Cardiac muscle cell (in vitro differentiated cells and primary cell): ENCODE measurements at places on chromosomes 2 and 18. TPM values are rescaled to one million over a fixed set of nuclear protein-coding genes. Genes with fewer than 3 reads are reported as not detected.

The ANKRD62 gene
- total RNA-seq = not detected in 2 replicates

The SERPINB13 gene
- not detected in 2 replicates for total RNA-seq

The CAPN14 gene
- 0.21 and 0.39 TPM in 2 replicates for total RNA-seq

The NAGK gene
- 49.3 and 57.4 TPM in 2 replicates for total RNA-seq

The SLC16A14 gene
- 1.7 and 7.5 TPM in 2 replicates for total RNA-seq

The KCNJ13 gene
- not detected in 2 replicates for total RNA-seq

The PRKAG3 gene
- total RNA-seq = not detected in 2 replicates

The CXCR1 gene
- not detected in 2 replicates for total RNA-seq

The RAB31 gene
- 7.8 and 8.7 TPM in 2 replicates for total RNA-seq

The RSAD2 gene
- 0.12 and 0.28 TPM in 2 replicates for total RNA-seq

The RESP18 gene
- not detected in 2 replicates for total RNA-seq

GRCh38 chr18:55249550-55249949 is 290.3 kb upstream of the CCDC68 start:
- peaks cover 7% of the 10 kb centered on the region for H3K4me1 ChIP-seq
- H3K27me3 ChIP-seq = no peaks in the 10 kb centered on the region
- DNase-seq = no peak
- H3K27ac ChIP-seq = no peak overlapping the region
- peaks cover 9% of the 10 kb centered on the region for H3K36me3 ChIP-seq

GRCh38 chr2:61499060-61499459 is 28.2 kb upstream of the USP34 start:
- DNase-seq = no peak
- H3K27me3 ChIP-seq = no peaks in the 10 kb centered on the region
- H3K36me3 ChIP-seq = peaks cover 82% of the 10 kb centered on the region
- H3K4me3 ChIP-seq = no peak overlapping the region
- no peak overlapping the region for H3K27ac ChIP-seq

DNA sequence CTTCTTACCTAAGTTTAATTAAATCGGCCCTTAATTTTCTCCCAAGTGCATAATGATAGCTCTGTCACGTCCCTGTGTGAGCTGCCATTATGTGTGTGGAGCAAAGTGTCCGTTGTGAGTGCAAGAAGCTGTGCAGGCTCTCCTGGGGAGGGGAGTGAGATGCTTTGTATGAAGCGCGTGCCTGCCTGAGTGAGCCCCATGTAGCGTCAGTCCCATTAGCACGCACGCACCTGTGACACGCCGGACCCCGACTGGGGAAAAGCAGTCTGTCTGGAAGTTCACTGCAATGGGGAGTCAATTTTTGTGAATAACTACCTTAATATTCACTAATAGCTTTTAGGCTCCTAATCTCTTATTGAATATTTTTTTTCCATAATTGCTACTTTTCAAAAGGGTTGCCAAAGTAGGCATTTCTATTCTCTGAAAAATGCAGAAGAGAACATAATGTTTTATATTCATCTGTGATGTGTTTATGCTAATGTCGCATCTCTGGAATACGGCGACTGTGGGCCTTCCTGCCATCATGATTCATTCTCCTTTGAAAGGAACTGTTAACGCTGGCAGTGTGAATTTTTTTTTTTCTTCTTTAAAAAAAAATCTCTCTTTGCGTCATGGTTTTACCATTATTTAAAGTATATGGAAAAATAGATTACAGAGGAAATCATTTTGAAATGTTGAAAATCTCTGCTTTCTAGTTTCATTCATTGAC is 157.7 kb downstream of the COL4A4 start:
- no peak overlapping the region for H3K4me3 ChIP-seq
- no peak overlapping the region for H3K27ac ChIP-seq
- H3K36me3 ChIP-seq = no peaks in the 10 kb centered on the region

DNA sequence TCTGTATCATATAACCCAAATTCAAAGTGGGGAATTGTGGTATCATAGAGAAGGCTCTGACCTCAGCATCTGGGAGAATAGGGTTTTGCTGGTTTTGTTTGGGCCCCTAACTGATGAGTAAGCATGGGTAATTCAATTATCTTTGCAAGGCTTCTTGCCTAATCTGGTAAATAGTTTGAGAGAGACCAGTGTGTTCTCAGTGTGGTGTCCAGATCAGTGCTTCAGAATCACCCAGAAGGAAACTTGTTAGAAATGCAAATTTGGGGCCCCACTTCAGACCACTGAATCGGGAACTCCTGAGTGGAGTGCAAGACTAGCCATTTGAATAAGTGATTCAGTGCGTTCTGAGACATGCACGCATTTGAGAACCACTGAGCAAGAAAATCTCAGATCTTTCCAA is 282.7 kb downstream of the EPHA4 start:
- no peaks in the 10 kb centered on the region for H3K27me3 ChIP-seq
- H3K36me3 ChIP-seq = no peaks in the 10 kb centered on the region
- H3K4me3 ChIP-seq = no peak overlapping the region

DNA sequence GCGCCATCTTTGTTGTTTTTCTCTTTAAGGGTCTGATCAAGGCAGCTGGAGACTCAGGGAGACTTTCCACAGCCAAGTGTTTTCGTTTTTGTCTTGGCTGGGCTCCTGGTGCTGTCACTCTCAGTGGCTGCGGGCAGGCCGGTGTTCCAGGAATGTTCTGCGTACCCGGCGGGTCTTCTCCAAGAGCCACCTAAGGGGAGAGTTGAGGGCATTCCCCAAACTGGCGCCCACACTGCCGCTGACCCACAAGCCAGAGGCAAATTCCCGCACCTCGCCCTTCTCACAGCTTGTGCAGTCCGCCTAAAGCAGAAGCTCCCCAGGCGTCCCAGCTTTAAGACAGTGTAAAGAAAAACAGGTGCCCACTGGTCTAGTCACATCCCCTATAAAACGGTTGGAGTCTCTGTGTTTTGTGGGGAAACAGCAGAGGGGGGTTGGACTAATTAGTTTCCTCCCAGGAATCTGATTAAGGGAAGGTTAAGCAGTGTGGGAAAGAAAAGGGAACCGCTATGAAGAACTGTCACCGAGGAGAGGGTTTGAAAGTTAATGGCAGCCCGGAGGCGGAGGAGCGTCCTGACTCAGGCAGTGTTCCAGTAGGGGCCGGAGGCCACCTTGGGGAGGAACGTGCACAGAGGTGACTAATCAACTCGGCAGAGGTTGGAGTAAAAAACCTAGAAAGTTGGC is 224.5 kb downstream of the SLC4A3 start:
- no peaks in the 10 kb centered on the region for H3K4me1 ChIP-seq
- peak; percentile 19 for DNase-seq
- H3K27ac ChIP-seq = no peak overlapping the region
- no peaks in the 10 kb centered on the region for H3K36me3 ChIP-seq
- no peaks in the 10 kb centered on the region for H3K27me3 ChIP-seq

- no peak overlapping the region for H3K4me3 ChIP-seq
- no peaks in the 10 kb centered on the region for H3K36me3 ChIP-seq
- no peak overlapping the region for H3K27ac ChIP-seq
- no peak for DNase-seq
- H3K27me3 ChIP-seq = no peaks in the 10 kb centered on the region
Measured at GRCh38 chr18:21099442-21099841, 12.2 kb downstream of the ROCK1 start.

DNA sequence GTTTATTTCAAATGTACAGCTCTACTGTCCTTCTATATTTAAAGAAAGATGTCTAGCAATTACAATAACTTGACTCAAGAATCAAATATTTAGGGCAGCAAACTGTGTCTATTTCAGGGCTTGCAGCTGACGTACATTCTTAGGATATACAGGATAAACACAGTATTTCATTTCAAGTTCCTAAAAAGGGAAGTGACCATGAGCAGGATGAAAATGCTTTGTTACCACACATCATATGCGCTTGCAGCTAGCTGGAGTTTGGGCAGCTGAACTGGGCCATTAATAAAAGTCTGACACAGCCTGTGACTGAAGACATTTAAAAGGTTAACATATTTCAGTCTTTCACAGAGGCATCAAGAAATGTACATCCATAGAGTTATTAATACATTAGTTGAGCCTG is 264.6 kb upstream of the TRIB2 start:
- no peaks in the 10 kb centered on the region for H3K36me3 ChIP-seq
- H3K27ac ChIP-seq = peak overlapping the region; percentile 41
- no peak overlapping the region for H3K4me3 ChIP-seq

GRCh38 chr2:124034265-124034664 is 9.2 kb downstream of the CNTNAP5 start:
- DNase-seq = no peak
- no peaks in the 10 kb centered on the region for H3K4me1 ChIP-seq
- no peaks in the 10 kb centered on the region for H3K27me3 ChIP-seq

DNA sequence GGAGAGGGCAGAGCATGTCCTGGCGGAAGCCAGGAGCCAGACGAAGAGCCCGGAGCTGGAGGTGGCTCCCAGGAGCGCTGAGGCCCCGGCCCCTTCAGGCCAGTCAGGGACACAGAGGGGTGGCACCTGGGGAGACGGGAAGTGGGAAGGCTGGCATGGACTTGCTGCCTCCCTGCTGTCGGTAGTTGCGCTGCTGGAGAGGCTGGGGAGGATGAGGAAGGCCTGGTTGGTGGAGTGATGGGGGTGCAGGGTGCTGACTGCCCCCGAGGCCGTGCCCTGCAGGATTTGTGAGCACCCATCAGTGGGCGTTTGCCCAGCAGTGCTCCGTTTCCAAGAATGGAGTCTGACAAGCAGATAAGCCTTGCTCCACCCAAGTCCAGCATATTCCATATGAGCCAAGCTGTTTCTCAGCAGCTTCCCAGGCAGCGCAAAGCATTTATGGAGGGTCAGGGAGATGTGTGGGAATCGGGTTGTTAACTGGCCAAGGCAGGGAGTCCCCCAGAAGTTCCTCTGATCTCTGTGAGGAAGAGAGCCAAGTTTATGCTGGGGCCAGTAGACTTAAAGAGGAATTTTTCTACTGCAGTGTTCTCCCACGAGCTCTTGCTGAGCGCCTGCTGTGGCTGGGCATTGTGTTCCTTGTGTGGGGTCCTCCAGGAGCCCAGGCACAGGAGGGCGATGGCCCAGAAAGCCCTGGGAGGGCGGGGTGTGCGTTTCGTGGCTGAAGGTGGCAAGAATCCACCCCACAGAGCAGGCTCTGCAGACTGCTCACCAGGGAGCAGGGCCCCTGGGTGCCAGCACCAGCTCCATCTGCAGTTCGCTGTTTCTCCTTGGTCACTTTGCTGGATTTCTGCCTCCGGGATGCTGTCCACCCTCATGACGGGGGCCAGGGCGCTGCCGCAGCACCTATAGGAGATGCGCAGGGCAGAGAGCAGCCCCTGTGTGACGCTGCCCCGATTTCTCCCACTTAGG is 250.2 kb downstream of the ALPK2 start:
- H3K27ac ChIP-seq = no peak overlapping the region
- H3K4me1 ChIP-seq = no peaks in the 10 kb centered on the region
- H3K27me3 ChIP-seq = no peaks in the 10 kb centered on the region
- H3K4me3 ChIP-seq = no peak overlapping the region
- no peaks in the 10 kb centered on the region for H3K36me3 ChIP-seq
- no peak for DNase-seq

- H3K27me3 ChIP-seq = no peaks in the 10 kb centered on the region
- peak; percentile 11 for DNase-seq
- H3K36me3 ChIP-seq = no peaks in the 10 kb centered on the region
- H3K27ac ChIP-seq = no peak overlapping the region
- H3K4me3 ChIP-seq = no peak overlapping the region
Measured at GRCh38 chr2:105082107-105082506, 44.2 kb downstream of the MRPS9 start.

- no peaks in the 10 kb centered on the region for H3K4me1 ChIP-seq
- no peak overlapping the region for H3K4me3 ChIP-seq
- no peaks in the 10 kb centered on the region for H3K27me3 ChIP-seq
- DNase-seq = no peak
Measured at GRCh38 chr2:188893972-188894371, 80.2 kb upstream of the COL3A1 start.

DNA sequence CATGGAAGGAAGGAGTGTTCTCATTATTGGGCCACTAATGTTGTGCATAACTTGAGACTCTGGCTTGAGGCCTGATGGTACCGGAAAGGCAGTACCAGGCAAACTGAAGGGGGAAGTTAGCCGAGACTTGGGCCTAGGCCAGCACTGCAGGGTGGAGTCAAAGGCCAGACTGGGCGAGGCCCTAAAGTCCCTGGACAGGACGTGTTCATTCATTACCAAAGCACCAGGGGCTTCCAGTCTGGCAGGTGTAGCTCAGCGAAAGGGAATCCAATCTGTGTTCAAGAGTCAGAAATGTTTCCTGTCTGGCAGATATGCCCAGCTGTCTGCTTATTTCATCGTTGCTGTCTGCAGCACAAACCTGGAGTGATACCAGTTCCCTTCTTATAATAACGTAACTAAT is 4.7 kb upstream of the ITSN2 start:
- no peaks in the 10 kb centered on the region for H3K36me3 ChIP-seq
- peaks cover 5% of the 10 kb centered on the region for H3K4me1 ChIP-seq
- H3K27ac ChIP-seq = no peak overlapping the region
- DNase-seq = no peak
- H3K4me3 ChIP-seq = no peak overlapping the region

GRCh38 chr2:97911922-97912575 is 83.7 kb downstream of the TMEM131 start:
- H3K4me3 ChIP-seq = no peak overlapping the region
- DNase-seq = peak; percentile 3
- H3K36me3 ChIP-seq = no peaks in the 10 kb centered on the region
- H3K4me1 ChIP-seq = peaks cover 17% of the 10 kb centered on the region

- H3K27ac ChIP-seq = no peak overlapping the region
- no peaks in the 10 kb centered on the region for H3K36me3 ChIP-seq
- DNase-seq = no peak
Measured at GRCh38 chr18:27824275-27824674, 352.7 kb downstream of the CDH2 start.

GRCh38 chr18:51169731-51170130 is 27.8 kb downstream of the MEX3C start:
- H3K4me3 ChIP-seq = no peak overlapping the region
- no peaks in the 10 kb centered on the region for H3K4me1 ChIP-seq
- H3K36me3 ChIP-seq = no peaks in the 10 kb centered on the region

DNA sequence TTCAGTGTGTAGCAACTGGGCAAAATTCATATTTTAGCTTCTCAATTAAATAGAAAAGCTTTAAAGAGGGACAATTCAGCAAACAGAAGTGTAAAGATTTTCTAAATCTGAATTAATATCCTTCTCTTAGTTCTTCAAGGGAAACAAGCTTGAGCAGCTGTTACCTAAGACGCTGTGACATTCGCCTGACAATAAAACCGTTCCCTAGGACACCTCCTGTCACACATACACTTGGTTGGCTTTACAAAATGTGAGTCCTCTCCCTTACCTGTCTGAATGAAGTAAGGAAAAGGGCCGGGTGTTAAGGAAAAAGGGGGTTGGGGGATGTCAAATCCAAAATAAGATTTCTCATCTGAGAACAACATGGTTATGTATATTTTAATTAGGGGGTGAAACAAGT is 2.1 kb downstream of the SERTAD2 start:
- H3K27ac ChIP-seq = peak overlapping the region; percentile 88
- H3K4me1 ChIP-seq = peaks cover 66% of the 10 kb centered on the region
- DNase-seq = no peak
- H3K36me3 ChIP-seq = no peaks in the 10 kb centered on the region
- peak overlapping the region; percentile 90 for H3K4me3 ChIP-seq

- no peaks in the 10 kb centered on the region for H3K4me1 ChIP-seq
- no peaks in the 10 kb centered on the region for H3K36me3 ChIP-seq
- no peak for DNase-seq
- H3K4me3 ChIP-seq = no peak overlapping the region
- H3K27me3 ChIP-seq = no peaks in the 10 kb centered on the region
- no peak overlapping the region for H3K27ac ChIP-seq
Measured at GRCh38 chr18:13993730-13994129, 78.4 kb upstream of the MC2R start.
